ENCODE measurements at places on chromosomes 4 and X.

DNA sequence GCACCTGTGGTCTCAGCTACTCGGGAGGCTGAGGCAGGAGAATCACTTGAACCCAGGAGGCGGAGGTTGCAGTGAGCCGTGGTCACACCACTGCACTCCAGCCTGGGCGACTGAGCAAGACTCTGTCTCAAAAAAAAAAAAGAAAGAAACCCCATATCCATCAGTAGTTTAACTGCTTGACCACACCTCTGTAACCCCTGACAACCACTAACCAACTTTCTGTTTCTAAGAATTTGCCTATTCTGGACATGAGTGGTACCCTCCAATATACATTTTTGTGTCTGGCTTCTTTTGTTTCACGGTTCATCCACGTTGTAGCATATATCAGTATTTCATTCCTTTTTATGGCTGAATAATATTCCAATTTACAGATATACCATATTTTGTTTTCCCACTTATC is 9.1 kb downstream of the PPAT start:
- no peak for DNase-seq

DNA sequence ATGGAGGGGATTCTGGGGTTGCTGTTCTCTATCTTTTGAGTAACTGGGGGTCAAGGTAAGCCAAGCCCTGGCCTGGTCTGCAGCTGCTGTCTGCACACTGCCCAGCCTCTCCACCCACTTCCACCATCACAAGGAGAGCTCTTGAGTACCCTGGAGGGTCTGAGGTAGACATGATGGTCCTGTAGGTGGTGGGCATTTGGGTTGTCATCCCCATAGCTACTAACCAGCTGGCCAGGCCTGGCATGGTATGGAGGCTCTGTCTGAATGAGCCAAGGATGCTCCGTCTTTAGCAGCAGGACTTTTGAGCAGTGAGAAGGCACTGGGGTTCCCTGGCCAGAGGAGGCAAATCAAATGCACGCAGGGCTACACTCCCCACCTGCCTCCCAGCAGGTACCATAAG is 82.7 kb downstream of the NHSL2 start:
- no peak for DNase-seq

- no peak for DNase-seq
Measured at GRCh38 chrX:141638550-141638949, 49.0 kb downstream of the SPANXA2 start.

GRCh38 chr4:78951862-78952472 is 12.7 kb upstream of the PAQR3 start:
- peak; percentile 79 for DNase-seq

GRCh38 chr4:130955520-130955919 is 1859.6 kb downstream of the C4orf33 start:
- no peak for DNase-seq

- DNase-seq, result no peak
Measured at GRCh38 chrX:119790977-119791436, 423 bp downstream of the RPL39 start.

- DNase-seq, result no peak
Measured at GRCh38 chrX:46310815-46311497, 234.3 kb downstream of the ZNF674 start.

- peak; percentile 5 for DNase-seq
Measured at GRCh38 chr4:148300877-148301276, 141.3 kb downstream of the NR3C2 start.

DNA sequence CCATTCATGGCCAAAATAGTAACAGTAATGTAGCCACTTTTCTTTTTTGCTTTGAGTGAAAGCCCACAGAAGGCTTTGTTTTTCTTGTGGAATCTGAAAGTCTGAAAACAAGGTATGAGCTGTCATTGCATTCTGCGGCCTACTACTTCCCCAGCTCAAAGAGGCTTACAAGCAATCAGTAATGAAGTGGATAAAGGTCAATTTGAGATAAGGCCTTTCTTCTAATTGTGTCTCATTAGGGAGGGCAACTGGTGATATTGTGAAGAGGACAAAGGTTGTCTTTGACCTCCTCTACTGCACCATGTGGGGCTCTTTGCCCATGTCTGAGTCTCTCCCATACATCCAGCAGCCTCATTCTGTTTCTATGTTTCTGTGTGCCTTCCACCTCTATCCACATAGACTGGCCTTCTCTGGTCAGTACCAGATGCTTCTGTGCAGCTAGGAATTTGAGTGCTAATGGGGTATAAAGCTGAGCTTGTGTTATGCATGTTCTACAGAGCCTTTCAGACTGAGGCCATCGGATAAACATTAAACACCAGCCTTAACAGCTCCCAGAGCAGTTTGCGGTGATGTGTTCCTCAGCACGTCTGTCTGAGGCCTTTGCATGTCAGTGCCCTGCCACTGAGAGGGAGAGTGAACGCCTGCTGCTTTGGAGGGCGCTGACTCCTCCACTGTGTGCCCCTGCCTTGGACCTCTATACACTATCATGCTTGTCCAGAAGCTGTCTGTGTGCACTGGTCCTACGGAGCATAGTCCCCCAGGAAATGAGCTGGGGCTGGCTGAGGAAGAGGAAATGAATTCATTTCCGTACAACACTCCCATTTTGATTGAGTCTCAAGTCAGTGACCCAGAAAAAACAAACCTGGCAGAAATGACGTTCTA is 80.2 kb downstream of the SH2D1A start:
- DNase-seq, result peak; percentile 14

GRCh38 chr4:167079762-167080161 is 154.5 kb downstream of the SPOCK3 start:
- no peak for DNase-seq
